ENCODE measurements at places on chromosomes 6 and 20.

GRCh38 chr6:75819776-75820487 is 70.9 kb downstream of the MYO6 start:
- no peak for DNase-seq

- DNase-seq: no peak
Observed at GRCh38 chr20:4601630-4602296, 119.9 kb upstream of the PRND start.

DNA sequence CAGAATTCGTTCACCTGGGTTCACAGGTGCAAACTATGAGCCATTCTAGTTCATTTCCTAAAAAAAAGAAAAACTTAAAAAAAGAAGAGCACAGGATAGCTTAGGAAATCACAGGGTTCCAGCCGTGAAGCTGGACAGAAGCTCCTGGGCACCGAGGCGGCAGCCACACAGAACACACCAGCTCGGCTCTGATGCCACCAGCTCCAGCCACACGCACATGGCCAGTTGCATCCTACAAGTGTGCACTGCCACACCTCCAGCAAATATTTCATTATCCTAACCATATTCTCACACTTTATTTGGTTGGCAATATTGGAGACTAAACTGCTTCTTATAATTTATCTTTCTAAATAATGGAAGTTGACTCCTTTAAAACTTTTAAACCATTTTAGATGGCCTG is 26.2 kb upstream of the AFDN start:
- no peak for DNase-seq

DNA sequence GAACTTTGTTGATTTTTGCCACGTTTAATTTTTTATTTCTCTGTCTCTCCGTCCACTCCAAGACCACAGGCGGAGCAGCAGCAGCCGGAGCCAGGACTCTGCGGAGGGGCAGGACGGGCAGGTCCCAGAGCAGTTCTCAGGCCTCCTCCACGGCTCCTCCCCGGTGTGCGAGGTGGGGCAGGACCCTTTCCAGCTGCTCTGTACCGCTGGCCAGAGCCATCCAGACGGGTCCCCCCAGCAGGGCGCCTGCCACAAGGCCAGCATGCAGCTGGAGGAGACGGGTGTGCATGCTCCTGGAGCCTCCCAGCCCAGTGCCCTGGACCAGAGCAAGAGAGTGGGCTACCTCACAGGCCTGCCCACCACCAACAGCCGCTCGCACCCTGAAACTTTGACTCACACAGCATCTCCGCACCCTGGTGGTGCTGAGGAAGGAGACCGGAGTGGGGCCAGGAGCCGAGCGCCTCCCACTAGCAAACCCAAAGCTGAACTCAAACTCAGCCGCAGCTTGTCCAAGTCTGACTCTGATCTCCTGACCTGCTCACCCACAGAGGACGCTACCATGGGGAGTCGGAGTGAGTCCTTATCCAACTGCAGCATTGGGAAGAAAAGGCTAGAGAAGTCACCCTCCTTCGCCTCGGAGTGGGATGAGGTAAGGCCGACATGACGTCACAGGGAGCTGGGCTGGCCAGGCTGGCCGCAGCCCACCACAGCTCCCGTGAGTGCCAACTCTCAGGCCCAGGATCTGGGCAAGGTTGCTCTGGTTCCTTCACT is 123.5 kb downstream of the TCP11 start:
- no peak for DNase-seq

GRCh38 chr20:48739395-48740291 is 88.2 kb downstream of the PREX1 start:
- DNase-seq: no peak

Data from CD4-positive, alpha-beta T cell treated with Interferon gamma for 1 hour (primary cell).